Stimulated activated CD8-positive, alpha-beta memory T cell treated with anti-CD3 and anti-CD28 coated beads, Interleukin-4, amount 100 ng/mL, for 1 hour (primary cell): ENCODE measurements at places on chromosomes 7 and 10.

- DNase-seq = no peak
Measured at GRCh38 chr7:137998250-137998649, 3.6 kb downstream of the CREB3L2 start.

- no peak for DNase-seq
Measured at GRCh38 chr7:124688991-124689390, 76.6 kb downstream of the GPR37 start.

- DNase-seq = no peak
Measured at GRCh38 chr7:48033922-48034321, 1.4 kb upstream of the C7orf57 start.

DNA sequence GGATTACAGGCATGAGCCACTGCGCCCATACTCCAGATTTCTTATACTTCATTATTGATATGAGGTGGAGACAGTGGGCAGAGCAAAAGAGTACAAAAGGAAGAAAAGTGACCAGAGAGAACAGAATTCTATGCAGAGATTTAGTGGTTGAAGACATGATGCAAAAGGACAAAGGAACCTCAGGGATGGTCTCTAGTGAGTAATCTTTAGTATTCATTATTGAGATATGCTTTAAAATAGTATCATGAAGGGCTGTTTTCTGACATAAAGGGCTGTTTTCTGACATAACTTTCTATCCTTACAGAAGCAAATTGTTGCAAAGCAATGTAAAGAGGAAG is 81.2 kb upstream of the OIT3 start:
- no peak for DNase-seq

GRCh38 chr10:117175901-117176534 is 21.3 kb upstream of the KCNK18 start:
- DNase-seq = peak; percentile 49

DNA sequence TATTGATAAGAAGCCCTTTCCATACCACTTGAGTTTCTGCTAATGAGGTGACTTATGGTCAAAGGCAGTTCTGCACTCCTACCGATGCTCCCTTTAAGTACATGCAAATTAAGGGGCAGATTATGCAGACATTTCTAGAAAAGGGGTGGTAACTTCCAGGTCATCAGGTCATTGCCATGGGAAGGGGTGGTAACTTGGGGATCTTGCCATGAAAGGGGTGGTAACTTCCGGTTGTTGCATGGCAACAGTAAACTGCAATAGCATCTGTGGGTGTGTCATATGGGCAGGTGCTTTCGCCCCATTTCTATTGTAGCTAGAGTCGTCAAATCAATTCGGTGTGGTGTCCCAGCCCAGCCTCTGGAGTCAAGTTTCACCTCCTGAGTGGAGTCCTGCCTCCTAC is 150.9 kb downstream of the UBE2H start:
- no peak for DNase-seq

- DNase-seq = no peak
Measured at GRCh38 chr10:29140991-29141390, 147.9 kb upstream of the LYZL1 start.

DNA sequence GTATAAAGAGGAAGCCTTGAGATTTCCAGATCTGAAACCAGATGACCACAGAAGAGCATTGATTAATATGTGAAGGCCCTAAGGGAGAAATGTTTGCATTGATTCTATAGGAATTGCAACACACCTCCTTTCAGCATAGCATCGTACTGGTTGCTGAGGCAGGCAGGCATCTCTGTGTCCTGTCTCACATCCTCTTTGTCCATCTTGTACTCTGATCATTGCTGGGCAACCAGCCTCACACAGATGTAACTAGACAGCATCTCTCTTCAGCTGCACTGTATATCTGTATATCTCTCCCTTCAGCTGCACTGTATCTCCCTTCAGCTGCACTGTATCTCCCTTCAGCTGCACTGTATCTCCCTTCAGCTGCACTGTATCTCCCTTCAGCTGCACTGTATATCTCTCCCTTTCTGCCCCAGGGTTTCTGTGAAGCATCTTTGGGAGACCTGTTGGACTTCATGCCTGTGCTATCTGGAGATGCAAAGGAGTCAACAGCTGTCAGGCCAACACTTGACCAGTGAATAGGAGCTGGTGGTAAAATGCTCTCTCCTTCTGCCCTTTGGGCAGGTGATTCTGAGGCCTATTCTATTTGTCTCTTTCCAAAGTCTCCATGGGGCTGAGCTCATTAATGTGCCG is 40.3 kb downstream of the TMEM178B start:
- DNase-seq = no peak

- DNase-seq = no peak
Measured at GRCh38 chr7:126682176-126682575, 570.6 kb downstream of the GRM8 start.

DNA sequence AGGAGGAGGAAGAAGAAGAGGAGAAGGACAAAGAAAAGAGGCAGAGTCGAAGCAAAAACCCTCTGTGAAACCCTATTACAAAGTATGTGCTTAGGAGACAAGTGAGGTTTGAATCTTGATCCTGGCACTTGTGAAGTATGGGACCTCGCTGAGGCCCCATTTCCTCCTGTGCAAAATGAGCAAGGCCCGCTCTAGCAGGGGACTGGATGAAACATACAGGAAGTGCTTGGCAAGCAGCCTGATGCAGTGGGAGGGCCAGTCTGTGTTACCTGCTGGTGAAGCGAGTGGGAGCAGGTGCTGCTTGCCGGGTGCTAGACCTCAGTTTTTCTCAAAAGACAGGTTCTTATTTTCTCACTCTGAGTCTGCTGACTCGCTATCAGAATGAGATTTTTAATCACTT is 150.4 kb downstream of the JCAD start:
- DNase-seq = no peak

DNA sequence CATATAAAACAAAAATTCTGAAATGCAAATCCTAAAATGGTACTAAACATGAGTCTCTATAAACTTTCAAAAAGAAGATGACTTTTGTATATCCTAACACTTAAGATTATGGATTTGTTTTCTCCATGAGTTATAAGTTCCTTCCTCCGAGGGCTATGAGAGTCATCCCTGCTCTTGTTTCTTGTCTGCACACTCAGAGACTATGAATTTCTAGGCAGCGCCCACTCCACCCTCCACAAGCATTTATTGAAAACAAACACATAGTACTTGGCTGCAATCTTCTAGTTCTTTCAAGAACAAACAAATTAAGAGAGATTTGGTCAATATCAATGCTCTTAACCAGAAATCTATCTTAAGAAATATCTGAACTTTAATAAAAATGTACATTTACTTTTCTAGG is 211.7 kb downstream of the DKK1 start:
- no peak for DNase-seq

DNA sequence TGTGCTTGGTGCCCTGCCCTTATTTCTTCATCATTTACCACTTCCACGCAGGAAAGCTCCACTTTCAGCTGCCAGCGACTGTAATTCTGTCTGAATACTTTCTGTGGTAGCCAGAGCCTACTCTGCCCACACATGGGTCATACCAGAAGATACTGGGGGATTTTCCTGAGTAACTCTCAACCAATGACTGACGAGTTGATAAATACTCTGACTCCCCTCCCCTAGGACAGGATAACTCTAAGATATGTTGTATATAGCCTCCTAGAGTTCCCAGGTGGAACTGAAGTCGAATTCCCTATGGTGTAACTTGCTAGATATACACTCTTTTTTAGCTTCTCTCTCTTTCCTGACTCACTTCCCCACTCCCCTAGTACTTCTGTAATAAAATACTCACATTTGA is 29.8 kb downstream of the SEM1 start:
- DNase-seq = no peak

- DNase-seq = no peak
Measured at GRCh38 chr10:61390851-61391250, 62.3 kb downstream of the TMEM26 start.

DNA sequence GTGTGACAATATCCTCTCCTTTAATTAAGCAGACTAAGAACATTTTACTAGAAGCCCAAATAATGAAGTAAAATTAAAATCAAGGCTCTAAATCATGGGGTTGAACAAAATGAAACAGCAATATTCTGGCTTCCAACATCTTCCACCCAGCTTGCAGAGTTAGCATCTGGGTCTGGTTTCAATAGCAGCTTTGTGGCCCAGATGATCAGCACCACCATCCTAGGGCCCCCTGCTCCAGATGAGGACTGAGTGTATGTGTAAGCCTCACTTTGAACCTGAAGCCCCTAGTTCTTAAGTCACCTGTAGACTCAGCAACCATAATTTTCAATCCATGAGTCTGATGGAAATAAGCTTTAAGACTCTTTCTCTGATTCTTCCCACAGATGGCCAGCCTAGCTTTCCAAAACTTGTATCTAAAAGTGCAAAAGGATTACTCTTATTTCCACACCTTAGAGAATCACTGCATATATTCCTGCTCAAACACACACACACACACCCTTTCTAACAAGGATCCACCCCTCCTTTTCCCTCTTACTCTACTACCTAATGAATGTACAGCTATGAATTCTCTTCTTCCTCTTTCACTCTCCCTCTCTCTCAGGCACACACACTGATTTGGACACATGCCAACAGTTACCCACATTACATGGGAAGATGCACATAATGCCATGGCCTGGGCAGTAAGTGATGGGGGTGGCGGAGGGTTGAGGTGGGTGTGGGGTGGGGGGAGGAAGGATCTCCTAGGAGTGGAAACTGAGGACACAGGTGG is 3.5 kb downstream of the DENND11 start:
- DNase-seq = no peak

- DNase-seq = no peak
Measured at GRCh38 chr7:7228472-7228871, 46.1 kb downstream of the C1GALT1 start.

GRCh38 chr7:47556511-47557180 is 25.3 kb downstream of the TNS3 start:
- no peak for DNase-seq

DNA sequence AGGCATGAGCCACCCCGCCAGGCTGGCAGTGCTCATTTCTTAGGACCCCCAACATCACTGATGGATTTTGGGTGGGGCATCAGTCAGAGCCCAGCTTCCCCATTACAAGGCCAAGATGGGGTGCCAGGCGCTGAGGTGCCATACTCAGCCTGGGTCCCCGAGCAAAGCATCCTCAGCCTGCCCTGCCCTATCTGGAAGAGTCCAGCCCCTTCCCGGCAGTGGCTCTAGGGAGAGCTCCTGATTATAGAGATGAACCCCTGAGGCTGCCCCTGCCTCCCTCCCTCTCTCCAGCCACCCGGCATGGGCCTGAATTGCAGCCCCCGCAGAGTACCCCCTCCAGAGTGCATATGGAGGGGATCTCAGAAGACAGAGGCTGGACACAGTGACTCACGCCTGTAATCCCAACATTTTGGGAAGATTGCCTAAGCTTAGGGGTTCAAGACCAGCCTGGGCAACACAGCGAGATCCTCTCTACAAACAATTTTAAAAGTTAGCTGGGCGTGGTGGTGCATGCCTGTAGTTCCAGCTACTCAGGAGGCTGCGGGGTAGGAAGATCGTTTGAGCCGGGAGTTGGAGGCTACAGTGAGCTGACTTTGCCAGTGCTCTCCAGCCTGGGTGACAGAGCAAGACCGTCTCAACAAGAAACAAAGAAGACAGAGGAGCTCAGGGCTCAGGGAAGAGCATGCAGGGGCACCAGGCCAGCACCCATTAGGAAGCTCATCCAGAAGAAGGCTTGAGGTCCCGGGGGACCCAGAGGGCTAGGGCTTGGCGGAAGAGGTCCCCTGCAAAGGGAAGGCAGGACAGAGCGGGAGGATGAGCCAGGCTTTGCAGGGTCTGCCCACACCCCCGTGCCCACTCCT is 13.3 kb downstream of the LAT2 start:
- DNase-seq = no peak

DNA sequence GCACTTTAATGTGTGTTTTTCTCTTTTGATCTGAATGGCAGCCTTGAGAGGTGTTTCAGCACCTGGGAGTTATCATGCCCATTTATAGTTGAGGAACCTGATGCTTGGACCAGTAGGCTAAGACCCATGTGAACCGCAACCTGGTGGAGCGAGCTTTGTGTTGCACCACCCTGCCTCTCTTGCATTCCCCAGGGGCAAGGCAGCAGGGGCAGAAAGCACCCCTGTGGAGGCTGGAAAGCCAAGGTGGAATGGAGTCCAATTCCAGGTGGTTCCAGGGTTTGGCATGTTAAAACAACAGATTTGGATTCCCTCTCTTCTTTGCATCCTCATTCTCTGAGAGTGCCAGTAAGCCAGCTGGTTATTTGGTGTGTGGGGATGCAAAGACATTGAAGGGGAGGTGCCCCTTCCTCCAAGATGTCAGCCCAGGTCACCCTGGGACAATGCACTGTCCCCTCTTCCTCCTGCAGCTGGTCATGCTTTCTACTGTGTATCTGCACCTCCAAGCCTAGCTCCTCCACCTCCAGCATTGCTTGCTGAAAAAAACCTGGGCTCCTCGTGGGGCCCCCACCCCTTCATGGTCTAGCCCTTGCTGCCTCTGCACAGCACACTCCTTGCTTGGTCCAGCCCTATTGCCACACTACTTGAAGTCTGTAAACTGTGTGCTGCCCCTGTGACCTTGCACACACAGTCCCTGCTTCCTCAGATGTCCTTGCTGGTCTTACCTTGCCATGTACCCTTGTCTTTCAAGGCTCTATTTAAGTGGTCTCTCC is 5.6 kb upstream of the CDH23 start:
- no peak for DNase-seq

GRCh38 chr10:113854761-113855588 is 514 bp downstream of the NHLRC2 start:
- no peak for DNase-seq

- DNase-seq = no peak
Measured at GRCh38 chr10:79405995-79406515, 39.4 kb downstream of the ZCCHC24 start.

GRCh38 chr7:28095231-28095630 is 85.4 kb downstream of the JAZF1 start:
- DNase-seq = no peak

DNA sequence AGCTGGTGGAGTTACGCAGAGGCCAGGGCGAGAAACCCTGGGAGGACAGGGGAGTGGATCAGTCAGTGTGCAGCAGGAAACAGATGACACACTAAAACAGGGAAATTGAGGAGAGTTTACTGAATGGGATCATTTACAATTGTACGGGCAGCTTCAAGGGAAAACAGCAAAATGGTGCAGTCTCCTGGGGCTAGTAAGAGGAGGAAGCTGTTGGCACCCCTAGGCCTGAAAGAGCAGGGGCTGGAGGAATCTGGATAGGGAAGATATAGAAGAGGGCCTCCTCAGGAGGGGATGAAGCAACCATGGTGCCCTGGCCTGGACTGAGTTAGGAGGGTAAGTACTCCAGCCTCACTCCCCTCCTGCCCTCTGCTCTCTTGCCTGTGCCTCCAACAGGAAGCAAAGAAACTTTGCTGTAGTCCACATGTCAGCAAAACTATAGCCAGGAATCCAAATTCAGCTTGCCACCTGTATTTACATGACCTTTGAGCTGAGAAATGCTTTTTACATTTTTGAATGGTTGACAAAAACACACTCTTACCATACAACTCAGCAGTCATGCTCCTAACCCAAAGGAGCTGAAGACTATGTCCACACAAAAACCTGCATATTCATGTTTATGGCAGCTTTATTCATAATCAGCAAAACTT is 52.3 kb upstream of the OPN4 start:
- DNase-seq = no peak

- no peak for DNase-seq
Measured at GRCh38 chr7:70794962-70795361, 337.0 kb upstream of the GALNT17 start.
